Sigmoid colon (tissue), 7 donors: ENCODE measurements at places on chromosomes 5 and 9. TPM values are rescaled to one million over a fixed set of nuclear protein-coding genes. Genes with fewer than 3 reads are reported as not detected.

- no peak overlapping the region for H3K27ac ChIP-seq
- H3K27me3 ChIP-seq: no peaks in the 10 kb centered on the region
- no peak for DNase-seq
These were observed 117.6 kb downstream of the PCSK1 start for GRCh38 chr5:96315431-96315830.

DNA sequence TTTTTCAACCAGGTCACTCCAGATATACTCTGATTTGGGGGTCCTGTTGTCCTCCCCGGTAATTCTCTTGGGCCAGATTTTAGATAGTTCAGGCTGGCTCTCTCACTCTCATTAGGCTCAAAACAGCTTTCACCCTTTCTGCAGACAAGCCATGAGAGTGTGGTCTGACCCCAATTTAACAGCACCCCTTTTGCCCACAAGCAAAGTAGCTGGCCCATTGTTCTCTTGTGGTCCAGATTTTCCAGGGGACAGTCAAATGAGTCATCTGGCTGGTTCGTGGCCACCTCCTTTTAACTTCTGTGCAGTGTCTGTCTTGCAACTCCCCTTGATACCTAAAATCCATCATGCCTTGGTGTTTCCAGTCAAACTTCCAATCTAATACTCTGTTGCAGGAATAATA is 16.5 kb downstream of the BHMT2 start:
- no peaks in the 10 kb centered on the region for H3K27me3 ChIP-seq
- H3K4me3 ChIP-seq: no peak overlapping the region
- DNase-seq: no peak
- no peak overlapping the region for H3K27ac ChIP-seq
- H3K36me3 ChIP-seq: no peaks in the 10 kb centered on the region

DNA sequence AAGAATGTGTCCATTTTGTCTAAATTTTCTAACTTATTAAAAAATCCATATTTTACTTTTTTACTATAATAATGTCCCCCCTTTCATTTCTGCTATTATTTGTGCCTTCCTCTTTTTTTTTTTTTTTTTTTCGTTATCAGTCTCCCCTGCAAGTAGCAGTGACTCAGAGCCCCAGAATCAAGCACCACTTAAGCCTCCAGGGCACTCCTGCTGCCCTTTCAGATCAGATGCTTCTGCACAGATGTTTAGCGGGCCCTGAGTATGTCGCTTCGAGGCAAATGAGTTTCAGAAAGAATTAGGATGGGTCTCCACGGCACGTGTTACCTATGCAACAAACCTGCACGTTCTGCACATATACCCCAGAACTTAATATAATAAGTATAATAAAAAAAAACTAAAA is 11.7 kb downstream of the MED7 start:
- peak; percentile 21 for DNase-seq
- no peak overlapping the region for H3K4me3 ChIP-seq
- no peaks in the 10 kb centered on the region for H3K27me3 ChIP-seq
- H3K36me3 ChIP-seq: no peaks in the 10 kb centered on the region

GRCh38 chr9:89679016-89679415 is 74.2 kb downstream of the GADD45G start:
- no peaks in the 10 kb centered on the region for H3K36me3 ChIP-seq
- H3K27me3 ChIP-seq: no peaks in the 10 kb centered on the region
- peaks cover 15% of the 10 kb centered on the region for H3K4me1 ChIP-seq
- no peak overlapping the region for H3K27ac ChIP-seq
- DNase-seq: no peak
- H3K4me3 ChIP-seq: no peak overlapping the region

DNA sequence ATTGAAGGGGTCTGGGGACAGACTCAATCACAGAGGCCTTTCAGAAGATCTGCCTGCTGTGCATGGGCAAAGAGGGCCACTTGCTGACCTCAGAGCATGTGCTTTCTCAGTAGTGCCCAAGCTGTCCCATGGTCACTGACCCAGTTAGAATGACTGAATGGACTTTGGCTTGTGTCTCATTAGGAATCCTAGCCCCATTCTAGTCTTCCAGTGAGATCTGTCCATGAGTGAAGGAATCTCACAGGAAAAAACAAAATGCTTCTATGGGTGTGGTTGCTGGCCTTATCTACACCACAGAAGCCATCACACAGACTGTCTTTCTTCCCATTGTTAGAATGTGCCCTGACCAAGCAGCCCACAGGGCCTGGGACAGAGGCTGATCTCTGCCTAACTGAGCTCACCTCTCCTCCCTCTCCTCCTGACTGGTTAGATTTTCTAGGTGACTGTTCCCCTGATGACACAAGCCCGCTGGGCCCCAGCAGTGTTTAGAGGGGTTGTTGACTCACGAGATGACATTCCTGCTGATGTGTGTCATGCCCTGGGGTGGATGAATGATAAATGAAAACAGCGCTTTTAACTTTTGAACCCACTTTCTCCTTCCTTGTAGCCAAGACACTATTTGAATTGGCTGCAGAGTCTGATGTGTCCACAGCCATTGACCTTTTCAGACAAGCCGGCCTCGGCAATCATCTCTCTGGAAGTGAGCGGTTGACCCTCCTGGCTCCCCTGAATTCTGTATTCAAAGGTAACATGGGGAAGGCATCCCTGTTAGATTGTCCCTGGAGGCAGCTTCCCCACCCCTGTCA is 24.8 kb downstream of the TGFBI start:
- H3K4me1 ChIP-seq: peaks cover 42% of the 10 kb centered on the region
- peak overlapping the region; percentile 36 for H3K27ac ChIP-seq

DNA sequence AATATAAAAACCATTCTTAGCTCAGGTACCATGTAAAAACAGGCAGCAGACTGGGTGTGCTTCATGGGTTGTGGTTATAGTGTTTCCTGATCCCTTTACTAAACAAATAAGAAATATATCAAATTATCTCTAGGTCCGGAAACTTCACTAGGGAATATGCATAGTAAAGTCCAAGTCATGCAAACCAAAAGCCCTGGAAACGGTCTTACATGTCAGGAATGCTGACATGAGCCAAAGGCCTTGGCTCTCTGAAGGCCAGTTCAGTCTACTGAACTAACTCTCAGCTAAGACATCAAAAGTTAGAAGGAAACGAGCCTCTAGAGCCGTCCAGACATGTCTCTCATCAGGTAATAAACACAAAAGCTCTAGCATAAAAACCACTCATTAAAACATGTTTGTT is 778.9 kb upstream of the ZNF608 start:
- H3K36me3 ChIP-seq: no peaks in the 10 kb centered on the region
- no peak for DNase-seq
- no peak overlapping the region for H3K27ac ChIP-seq
- no peaks in the 10 kb centered on the region for H3K4me1 ChIP-seq
- no peak overlapping the region for H3K4me3 ChIP-seq

GRCh38 chr5:83354958-83355357 is 116.6 kb upstream of the VCAN start:
- no peak overlapping the region for H3K27ac ChIP-seq
- no peak for DNase-seq
- no peak overlapping the region for H3K4me3 ChIP-seq
- no peaks in the 10 kb centered on the region for H3K27me3 ChIP-seq
- no peaks in the 10 kb centered on the region for H3K4me1 ChIP-seq

GRCh38 chr5:133232011-133232410 is 180.2 kb downstream of the HSPA4 start:
- DNase-seq: peak; percentile 26
- H3K4me3 ChIP-seq: no peak overlapping the region
- H3K27me3 ChIP-seq: no peaks in the 10 kb centered on the region
- H3K4me1 ChIP-seq: no peaks in the 10 kb centered on the region
- no peaks in the 10 kb centered on the region for H3K36me3 ChIP-seq

DNA sequence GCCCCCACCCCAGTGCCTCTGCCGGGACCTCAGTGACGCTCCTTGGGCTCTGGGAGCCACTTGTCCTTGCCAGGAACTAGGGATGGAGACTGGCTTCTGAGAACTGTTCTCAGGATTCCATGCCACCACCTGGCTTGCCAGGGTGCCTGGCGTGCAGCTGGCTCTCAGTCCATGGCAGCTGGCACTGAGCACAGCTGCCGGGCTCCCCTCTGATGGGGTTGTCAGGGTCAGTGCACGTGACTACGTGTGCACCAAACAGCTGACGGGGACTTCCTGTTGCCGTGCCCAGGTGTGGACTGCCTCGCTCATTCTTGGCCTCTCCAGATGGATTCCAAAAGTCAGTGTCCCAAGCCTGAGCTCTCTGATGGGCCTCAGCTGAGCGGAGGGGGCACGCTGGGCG is 9.4 kb downstream of the KCNT1 start:
- DNase-seq: no peak
- H3K27me3 ChIP-seq: peaks cover 48% of the 10 kb centered on the region
- H3K4me3 ChIP-seq: no peak overlapping the region
- no peak overlapping the region for H3K27ac ChIP-seq
- no peaks in the 10 kb centered on the region for H3K4me1 ChIP-seq
- no peaks in the 10 kb centered on the region for H3K36me3 ChIP-seq

PTGES gene
- polyA plus RNA-seq: 0.92 TPM

ENTPD2 gene
- polyA plus RNA-seq: 0.92 TPM

GABRA6 gene
- not detected for polyA plus RNA-seq

PCDHGA3 gene
- 0.19 TPM for polyA plus RNA-seq

LEAP2 gene
- polyA plus RNA-seq: 1.4 TPM

GALNT12 gene
- 34.2 TPM for polyA plus RNA-seq

ITGA1 gene
- polyA plus RNA-seq: 8.0 TPM

FGF18 gene
- not detected for polyA plus RNA-seq

HMCN2 gene
- 6.0 TPM for polyA plus RNA-seq

SLC34A1 gene
- polyA plus RNA-seq: not detected
